Effector CD4-positive, alpha-beta T cell (primary cell): ENCODE measurements at places on chromosomes 1 and 21.

DNA sequence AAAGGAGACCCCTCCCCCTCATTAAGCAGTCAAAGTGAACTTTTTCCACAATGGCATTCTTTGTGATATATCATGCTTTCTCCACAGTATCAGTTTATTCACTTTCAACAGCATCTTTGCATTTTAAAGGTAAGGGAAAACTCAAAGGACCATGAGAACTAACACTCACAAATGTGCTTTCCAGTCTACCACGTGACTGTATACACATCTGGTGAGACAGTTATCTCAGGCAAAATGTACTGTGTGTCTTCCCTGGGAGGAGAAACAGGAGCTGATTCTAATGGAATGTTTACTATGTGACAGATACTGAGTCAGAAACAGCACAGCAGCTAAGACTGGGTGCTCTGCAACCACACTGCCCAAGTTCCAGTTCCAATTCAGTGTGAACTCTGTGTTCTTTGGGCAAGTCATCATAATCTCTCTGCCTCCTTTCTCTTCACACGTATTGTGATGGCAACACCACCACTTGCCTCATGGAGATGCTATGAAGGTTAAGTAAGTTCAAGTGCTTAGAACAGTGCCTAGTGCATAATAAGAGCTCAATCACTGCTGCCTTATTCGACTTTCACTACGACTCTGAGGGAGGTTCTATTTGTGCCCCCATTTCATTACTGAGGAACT is 79.0 kb downstream of the SLC45A1 start:
- no peak for DNase-seq

GRCh38 chr1:59360729-59361128 is 63.8 kb downstream of the FGGY start:
- DNase-seq = no peak

GRCh38 chr1:225767634-225768540 is 9.7 kb upstream of the SRP9 start:
- no peak for DNase-seq

DNA sequence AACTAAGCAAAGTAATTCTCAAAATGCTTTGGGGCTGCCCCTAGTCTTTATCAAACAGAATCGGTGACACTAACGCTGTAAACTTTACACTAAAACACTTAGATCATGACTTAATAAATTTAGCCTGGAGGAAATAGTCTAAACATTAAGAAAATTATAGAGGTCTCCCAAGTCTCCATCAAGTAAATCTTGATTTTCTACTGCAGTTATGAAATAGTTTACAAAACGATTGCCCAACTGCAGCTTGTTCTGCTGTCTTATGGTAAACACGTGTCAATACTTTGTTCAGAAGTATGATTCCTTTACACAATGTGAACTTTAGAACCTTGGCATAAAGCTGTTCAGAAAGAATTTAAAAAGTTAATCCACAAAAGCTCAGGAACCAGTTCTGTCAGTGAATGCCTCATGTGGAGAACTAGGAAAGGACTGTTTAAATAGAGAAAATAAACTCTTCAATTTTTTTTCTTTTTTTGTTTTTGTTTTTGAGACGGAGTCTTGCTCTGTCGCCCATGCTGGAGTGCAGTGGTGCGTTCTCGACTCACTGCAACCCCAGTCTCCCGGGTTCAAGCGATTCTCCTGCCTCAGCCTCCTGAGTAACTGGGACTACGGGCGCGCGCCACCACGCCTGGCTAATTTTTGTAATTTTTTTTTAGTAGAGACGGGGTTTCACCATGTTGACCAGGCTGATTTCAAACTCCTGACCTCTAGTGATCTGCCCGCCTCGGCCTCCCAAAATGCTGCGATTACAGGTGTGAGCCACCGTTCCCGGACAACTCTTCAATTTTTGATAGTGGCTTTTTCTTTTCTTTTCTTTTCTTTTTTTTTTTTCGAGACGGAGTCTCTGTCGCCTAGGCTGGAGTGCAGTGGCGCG is 1.6 kb downstream of the DDI2 start:
- DNase-seq = no peak

DNA sequence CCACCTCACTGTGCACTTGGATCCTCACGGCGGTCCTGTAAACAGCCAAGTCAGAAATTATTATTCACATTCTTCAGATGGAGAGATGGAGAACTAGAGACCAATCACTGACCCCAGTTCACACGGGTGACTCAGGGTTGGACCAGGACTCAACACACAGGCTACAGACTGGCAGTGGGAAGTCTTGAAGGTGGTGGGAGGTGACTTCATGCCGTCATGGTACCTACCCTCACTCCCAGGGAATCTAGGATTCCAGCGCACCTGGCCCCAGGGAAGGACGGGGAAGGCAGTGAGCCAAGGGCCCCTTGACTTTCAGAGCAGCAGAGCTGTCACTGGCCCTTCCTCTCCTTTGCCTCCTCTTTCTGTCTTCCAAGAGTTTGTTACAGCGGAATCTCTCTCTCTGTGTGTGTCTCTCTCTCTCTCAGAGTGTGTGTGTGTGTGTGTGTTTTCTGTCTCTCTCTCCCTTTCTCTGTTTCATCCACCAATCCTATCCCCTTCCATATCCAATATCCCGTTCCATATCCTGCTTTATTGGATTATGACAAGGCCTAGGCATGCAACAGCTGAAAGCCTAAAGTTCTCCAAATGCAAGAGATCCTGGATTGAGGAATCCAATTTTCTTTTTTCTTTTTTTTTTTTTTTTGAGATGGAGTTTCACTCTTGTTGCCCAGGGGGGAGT is 11.7 kb downstream of the OPTC start:
- DNase-seq = no peak

GRCh38 chr1:94971491-94971924 is 44.6 kb upstream of the CNN3 start:
- no peak for DNase-seq

DNA sequence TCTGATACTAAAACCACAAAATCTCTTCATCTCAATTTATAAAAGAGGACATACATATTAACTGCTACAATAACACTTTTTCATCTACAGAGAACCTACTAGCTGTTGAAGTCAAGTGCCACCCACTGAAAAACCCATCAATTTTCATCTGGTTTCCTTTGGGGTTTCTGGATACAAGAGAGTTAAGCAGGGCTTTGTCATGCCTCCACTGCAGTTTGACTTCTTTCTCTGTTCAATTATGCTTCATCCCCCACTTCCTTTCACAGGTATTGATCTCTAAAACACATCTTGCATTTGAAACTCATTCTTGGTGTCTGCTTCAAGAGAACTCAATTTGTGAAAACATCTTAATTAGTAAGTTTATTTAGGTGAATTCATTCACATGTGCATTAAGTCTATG is 60.5 kb upstream of the ANGPTL3 start:
- no peak for DNase-seq

DNA sequence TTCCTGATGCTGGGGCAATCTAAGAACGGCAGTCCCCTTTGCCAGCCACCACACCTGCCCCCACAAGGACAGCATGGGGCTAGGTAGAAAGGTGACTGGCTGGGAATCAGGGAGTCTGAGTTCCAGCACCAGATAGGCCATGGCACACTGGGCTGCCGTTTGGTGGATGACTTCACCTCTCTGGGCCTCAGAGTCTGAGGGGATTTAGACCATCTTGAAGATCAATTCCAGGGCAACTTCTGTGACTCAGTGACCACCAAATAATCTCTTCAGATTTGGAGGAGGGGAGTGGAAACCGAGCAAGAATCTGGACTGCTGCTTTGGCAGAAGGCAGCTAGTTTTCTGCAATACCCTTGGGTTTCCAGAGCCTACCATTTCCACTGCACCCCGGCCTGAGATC is 92.1 kb upstream of the EDN2 start:
- no peak for DNase-seq
